Stimulated activated CD4-positive, alpha-beta T cell treated with anti-CD3 and anti-CD28 coated beads, Interleukin-2, amount 100 ng/mL, for 4 hours (primary cell): ENCODE measurements at places on chromosomes 12 and 14.

- DNase-seq: no peak
Measured at GRCh38 chr14:53881161-53881871, 75.3 kb downstream of the BMP4 start.

- no peak for DNase-seq
Measured at GRCh38 chr12:92905811-92906554, 23.1 kb downstream of the EEA1 start.

- DNase-seq: no peak
Measured at GRCh38 chr14:38838049-38838978, 264.7 kb downstream of the SEC23A start.

DNA sequence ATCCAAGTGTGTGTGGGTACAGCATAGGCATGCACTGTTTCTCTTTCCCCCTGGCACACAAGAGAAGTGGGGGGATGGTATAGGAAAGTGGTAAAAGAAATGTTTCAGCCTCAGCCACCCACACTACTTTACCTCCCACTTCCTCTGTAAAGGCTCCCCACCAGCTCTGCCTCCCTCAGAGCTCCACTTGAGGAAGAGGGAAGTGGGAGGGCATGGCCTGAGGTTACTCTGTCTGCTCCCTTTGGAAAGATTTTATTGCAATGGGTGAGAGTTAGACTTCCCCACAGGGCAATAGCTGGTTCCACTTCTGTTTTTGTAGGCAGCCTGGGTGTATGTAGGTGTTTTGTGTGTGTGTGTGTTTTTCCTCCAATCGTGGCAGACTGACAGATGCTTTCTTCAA is 145.3 kb downstream of the SSPN start:
- DNase-seq: no peak

DNA sequence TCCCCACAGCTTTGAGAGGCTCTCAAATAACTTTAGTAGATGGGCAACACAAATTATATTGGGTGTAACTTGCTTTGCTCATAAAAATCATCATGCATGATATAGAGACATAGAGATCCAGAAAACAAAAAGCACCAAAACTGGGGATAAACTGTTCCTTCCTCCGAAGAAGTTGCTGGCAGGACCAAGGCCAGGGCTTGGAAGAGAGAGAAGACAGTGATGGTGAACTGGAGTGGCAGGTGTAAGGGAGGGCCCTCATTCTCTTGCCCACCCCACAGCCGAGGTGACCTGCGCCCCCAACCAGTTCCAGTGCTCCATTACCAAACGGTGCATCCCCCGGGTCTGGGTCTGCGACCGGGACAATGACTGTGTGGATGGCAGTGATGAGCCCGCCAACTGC is 15.4 kb upstream of the NXPH4 start:
- DNase-seq: no peak

DNA sequence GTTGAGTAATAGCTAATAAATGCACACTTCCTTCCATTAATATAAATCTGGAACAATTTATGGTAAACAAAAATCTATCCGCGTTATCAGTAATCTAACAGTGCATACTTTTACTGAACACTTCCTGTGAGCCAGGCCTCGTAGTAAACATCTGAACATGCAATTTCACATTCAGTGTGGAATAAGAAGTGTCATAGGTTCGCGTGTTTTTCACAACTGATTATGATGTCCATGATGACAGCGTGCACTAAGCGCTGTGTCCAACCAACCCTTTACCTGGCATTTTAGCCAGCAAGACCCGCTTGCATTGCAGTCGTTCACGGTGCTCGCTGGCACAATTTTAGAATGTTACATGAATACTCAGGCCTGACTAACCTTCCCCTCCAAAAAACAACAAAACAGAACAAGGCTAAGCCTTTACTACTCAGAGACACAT is 2.1 kb downstream of the PNMA1 start:
- no peak for DNase-seq

DNA sequence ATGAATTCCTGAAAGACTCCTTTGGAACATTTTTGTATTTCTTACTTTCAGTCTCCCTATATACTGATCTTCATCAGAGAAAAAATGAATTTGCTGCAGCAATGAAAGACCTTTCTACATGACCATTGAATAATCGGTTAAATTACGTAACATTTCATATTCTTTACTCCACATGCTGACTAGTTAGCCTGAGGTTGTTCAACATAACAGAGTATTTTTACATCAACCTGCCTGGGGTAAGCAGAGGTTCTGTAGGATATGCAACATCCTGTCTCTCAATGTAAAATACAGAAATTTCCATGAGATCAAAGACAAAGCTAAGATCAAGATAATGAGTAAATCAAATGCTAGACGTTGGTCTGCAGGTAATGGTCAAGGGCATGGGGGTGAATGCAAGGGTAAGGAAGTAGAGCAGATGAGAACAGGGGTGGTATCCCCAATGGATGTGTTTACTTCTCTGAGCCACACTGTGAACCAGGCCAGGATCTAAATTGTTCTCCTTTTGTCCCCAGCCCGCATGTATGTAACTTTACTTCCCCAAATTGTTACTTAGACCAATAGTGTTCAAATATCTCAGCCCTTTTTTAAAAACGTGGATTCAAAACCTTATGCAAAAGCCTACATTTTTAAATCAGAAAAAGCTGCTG is 45.4 kb downstream of the DUSP6 start:
- no peak for DNase-seq

GRCh38 chr12:103802586-103802886 is 38.5 kb downstream of the NT5DC3 start:
- no peak for DNase-seq

- no peak for DNase-seq
Measured at GRCh38 chr14:91681893-91682563, 49.9 kb downstream of the CATSPERB start.
